AG09319 (cell line): ENCODE measurements at places on chromosomes 7 and 10.

DNA sequence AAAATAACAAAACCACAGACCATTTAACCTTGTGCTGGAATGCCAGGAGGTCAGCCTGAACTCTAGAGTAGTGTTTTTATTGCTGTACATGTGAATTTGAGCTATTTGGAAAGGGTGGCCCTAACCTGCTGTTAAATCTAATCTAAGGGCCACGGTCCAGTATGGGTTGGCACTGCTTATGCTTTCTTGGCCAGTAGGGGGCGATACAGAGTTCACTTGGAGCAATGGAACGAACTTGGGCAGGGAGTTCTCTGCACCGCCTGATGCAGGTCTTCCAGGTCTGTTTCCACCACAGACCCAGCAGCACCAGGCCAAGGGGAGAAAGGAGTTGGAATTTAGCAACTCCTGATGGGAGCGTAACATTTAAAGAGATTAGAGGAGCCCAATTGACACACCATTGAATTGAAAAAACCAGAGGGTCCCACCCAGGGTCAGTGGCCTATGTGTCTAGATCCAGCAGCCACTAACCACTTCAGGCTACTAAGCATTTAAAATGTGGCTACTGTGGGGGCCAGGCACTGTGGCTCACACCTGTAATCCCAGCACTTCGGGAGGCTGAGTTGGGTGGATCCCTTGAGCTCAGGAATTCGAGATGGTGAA is 75.7 kb upstream of the EFCAB10 start:
- DNase-seq, result no peak

- DNase-seq, result no peak
Observed at GRCh38 chr7:139561-140243, 52.7 kb upstream of the FAM20C start.

DNA sequence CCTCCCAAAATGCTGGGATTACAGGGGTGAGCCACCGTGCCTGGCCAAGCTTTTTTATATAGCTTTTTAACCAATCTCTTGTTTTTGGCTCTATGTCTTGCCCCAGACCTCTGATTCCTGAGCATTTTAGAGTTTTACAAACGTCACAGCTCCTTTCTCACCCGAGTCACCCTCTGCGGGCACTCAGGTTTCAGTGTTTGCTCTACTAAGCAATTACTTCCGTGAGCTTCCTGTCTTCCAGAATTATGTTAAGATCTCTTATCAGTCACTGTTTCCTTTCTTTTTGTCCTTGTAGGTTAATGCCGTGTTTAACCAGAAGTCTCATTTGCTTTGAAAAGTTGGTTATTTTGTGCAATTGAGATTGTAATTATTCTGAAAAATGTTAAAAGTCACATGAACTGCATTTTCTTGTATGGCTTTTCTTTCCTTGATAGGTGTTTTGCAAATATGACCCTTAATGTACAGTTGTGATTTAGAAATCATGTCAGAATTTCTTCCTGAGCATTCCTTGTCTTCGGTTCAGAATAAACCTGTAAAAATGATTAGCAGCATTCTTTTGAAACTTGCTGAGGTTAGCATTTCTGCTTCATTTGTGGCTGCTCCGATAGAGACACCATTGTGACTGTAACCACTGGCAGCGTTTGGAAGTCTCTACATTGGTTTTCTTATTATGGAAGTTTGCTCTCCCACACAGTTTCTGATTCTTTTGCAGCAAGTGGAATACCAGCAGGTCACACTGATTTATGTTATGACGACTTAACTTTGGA is 4.5 kb upstream of the HKDC1 start:
- no peak for DNase-seq

GRCh38 chr10:102612964-102613275 is 31.4 kb upstream of the TRIM8 start:
- DNase-seq, result no peak

DNA sequence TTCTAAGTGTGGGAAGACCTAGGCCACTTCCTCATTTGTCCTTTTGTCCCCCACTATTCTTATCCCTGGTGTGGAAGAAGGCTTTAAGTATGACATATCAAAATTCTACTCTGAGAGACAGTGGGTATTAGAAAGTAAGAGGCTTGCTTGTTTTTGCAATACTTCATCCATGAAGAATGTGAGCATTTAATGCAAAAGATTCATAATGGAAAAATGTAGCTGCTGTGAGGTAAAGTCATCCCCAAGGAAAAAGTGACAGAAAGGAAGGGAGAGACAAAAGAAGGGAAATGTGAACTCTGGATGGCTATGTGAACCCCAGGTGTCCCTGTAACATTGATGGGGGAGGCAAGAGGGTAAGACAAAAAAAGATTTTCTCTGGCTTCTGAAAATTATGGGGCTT is 607.5 kb downstream of the SORCS1 start:
- no peak for DNase-seq

- DNase-seq, result no peak
Observed at GRCh38 chr10:123133541-123134342, 2.0 kb upstream of the HMX3 start.

DNA sequence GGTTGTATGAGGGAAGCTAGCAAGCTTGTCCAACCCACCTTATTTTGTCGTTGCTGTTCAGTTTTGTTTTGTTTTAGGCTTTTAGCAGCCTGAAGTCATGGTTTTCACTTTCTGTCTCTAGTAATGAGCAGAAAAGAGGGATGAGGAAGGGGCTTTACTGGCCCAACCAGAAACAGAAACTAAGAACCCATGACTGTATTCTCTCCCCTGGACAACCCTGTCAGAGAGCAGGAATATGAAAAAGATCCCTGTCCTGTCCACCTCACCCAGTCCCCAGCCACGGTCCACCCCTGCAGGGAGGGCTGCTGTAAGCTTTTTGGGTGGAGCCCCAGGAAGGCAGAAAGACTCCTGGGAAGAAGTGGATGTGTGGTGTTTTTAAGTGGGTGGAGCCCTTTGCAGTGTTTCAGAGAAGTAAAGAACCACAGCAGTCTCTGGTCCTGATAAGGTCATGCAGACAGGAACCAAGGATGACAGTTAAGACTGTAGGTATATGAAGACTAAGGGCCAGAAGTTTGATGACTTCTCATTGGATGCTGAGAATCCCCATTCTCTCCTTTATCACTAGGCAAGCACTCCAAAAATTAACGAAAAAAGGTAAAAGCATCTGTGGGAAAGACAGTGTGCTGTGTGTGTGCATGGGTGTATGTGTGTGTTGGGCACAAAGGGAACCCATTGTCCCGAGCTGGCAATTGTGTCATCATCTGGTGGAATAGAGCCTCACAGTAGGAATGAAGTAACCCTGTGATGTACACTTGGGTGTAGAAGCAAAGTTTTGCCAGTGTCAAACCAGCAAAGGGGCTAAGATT is 13.8 kb downstream of the MRPL32 start:
- DNase-seq, result no peak

DNA sequence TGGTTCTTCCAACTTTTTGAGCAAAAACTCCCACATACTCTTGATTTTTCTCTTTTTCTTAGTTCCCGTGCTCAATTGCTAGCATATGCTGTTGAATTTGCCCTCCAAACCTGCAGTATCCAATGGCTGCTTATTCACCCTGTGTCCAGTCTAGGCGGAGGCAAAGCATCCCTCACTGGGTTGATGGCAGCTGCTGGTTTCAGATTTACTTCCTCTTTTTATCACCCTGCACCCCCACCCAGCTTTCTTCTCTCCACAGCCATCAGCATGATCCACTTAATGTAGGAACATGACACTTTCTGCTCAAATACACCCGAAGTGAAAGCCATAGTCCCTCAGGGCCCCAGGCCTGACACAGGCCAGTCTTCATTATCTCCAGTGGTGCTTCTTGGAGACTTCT is 87.6 kb upstream of the ADARB2 start:
- no peak for DNase-seq

DNA sequence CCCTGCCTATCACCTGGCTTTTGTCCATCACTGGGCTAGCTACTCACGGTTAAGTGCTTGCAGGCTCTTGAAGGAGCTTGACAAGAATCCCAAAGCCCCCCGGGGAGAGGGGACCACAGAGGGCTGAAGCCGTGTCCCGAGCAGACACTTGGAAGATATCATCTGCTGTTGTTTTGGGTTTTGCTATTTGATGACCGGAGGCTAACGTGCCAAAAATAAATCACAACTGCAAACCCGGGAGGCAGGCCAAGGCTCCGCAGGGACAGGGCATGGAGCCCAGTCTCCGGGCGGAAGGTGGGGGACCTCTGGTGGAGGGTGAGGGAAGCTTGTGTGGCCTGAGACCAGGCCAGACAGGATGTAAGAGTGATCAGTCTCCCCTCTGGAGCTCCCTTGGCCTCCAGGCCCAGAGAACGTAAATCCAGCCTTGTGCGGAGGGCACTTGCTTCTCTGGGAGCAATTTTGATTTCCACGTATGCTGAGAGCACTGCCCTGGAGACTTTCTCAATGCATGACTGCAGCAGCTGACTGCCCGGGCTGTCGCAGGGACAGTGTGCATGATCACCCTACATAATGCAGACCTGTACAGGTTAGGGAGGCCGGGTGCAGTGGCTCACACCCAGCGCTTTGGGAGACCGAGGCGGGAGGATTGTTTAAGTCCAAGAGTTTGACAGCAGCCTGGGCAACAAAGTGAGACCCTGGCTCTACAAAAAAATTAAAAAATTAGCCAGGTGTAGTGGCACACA is at the start of gene PHKG1:
Gene PHKG1, minus strand, starts transcription at position 164 of the 743 bp plus-strand sequence. CDS start 4,011 bp downstream, outside the sequence.
- peak; percentile 82 for DNase-seq

DNA sequence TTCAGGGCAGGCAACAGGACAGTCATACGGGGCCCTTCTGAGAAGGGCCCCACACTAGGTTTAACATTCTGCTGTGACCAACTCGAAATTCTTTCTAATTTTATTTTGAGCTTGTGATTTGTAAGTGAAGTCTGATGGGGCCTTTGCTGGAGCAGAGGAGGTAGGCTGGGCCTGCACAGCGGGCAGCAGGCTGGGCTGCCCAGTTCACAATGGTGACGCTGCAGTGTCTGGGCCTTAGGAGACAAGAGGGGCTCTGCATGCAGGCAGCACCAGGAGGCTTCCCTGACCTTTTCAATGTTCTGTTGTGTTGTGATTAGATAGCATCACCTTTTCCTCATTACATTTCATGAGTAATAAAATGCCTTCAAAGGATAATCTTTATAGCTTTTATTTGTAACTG is 175.1 kb downstream of the CXCL12 start:
- no peak for DNase-seq

- DNase-seq, result no peak
Observed at GRCh38 chr10:71824333-71824732, 26.7 kb downstream of the PSAP start.

DNA sequence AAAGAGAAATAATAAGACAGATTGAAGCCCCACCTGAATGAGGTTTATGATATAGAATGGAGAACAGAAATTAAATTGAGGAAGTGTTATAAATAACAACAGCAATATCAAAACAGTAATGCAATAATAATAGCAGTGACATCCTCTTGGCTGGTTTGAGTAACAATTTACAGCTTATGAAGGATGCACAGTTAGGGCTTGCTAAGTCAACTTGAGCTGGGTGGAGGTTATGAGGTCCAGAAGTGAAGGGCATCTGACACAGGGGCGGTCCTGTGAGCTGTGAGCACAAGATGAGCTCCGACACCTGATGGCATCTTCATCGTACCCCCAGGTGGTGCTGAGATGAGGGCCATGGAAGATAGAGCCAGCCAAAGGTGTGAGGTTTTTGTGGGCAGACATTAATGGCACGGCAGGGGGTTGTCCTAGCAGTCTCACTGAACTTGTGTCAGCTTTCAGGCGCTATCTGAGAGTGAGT is 30.5 kb downstream of the ARHGAP22 start:
- DNase-seq, result no peak

GRCh38 chr7:117385363-117386109 is 41.8 kb downstream of the ASZ1 start:
- no peak for DNase-seq

DNA sequence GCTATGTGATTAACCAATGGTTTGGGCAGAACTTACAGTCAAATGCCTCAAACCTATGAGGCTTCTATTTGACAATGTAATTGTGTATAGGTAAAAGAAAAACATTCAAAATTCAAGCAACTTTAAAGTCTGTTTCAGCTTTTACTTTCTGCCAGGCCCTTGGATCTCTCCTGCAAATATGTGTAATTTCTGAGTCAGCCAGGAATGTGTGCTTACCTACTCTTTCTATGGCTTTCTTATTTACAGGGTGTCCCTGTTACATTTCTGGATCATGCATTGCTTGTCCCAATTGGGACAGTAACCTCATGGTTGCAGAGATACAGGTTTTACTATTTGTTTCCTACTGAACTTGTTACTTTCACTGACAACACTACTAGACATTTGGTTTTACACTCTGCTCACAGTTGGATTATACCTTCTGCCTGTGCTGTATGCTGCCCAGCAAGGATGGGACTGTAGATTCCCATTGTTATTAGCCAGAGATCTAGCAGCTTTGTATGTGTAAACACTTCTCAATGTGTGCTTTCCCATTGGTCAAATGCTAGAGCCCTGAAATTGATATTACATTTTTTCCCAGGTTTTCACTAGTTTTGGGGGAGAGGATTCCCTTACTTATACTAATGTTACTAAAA is 355.3 kb downstream of the ARL4A start:
- DNase-seq, result no peak

DNA sequence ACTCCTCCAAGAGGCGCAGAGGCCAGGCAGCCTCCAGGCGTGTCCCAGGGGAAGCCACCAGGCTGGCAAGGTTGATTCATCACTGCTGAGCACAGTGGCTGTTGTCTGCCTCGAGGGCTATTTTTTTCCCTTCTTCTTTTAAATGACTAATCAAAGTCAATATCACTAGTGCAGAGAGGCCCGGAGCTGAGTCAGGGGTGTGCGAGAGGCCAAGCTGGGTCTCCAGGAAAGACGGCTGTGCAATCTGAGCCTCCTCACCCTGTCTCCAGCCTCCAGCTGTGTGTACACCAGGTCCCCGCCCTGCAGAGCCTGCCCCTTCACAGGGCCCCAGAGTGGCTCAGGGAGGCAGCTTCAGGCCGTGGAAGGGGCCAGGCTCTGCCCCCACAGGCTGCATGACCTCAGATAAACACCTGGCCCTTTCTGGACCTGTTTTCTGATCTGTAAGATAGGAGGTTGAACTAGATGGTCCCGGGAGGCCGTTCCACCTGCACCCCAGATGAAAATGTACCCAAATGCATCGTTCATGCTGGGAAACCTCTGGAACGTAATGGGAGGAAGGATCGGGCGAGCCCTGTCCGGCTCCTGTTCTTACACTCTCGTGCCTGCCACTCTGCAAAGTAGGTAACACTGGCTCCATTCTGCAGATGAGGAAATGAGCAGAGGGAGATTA is 3.7 kb downstream of the STX1A start:
- peak; percentile 82 for DNase-seq

DNA sequence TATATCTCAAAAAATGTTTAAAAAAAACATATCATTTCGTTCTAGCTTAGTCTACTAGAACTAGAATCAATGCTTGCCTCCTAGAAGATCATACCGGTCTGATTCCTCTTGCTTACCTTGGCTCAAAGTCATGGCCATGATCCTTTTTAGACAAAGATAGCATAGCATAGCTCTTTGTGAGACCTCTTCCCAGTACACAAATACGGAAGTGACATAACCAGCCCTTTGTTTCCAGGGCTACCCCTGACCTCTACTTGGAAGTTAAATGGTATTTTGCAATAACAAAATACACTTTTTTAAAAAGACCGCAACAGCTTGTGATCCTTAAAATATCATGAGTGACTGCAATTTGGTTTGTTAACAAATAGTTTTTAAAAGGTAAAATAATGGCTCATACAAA is 130.7 kb upstream of the NOBOX start:
- no peak for DNase-seq
